ENCODE measurements at places on chromosomes 16 and 17. TPM values are rescaled to one million over a fixed set of nuclear protein-coding genes. Genes with fewer than 3 reads are reported as not detected.
A peak's percentile ranks its signal among the peaks of the same experiment; 100 is the strongest.

- no peak overlapping the region for H3K27ac ChIP-seq
- peaks cover 24% of the 10 kb centered on the region for H3K36me3 ChIP-seq
- no peak overlapping the region for H3K4me3 ChIP-seq
- no peaks in the 10 kb centered on the region for H3K27me3 ChIP-seq
Observed at GRCh38 chr16:70304892-70305448, 6.0 kb downstream of the DDX19B start.

The CDH3 gene
- 97.2 TPM for total RNA-seq

DNA sequence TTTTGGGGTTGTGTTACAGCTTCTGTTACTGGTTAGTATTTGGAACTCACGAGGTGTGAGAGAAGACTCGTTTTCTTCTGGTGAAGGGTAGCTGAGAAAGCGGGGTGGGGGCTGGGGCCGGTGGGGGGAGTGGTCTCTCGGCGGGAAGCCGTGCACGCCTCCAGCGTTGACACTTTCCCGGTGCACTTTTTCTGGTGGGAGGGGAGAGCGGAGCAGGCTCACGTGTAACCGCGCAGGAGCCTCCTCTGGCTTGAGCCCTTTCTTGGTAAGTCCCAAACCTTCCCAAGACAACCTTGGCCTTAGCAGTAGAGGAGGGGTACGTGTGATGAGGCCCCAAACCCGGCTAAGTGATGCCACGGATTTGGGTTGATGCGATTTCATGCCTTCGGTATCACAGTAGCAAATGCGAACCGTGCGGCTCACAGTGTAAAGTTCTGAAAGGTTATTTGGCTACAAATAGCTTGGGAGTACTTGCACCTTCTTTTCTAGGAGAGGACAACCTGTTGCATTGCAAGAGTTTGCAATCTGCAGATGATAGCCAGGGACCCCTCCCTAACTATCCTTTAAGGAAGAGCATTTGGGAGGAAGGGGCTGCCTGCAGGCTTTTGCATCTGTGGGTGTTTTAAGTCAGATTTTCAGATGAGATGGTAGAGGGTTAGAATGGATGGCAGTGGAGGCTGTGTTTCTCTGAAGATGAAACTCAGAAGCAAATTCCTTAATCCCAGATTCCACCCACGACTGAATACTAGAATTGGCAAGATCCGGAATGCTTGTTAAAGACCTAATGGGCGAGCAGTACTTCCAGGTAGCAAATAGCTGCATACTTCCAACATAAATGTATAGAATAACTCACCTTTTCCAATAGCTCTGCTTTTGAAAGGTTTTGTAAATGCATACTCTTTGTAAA, 1.5 kb downstream of the HLF start:
- no peak overlapping the region for H3K27ac ChIP-seq
- peak overlapping the region; percentile 75 for H3K4me3 ChIP-seq
- peak; percentile 54 for DNase-seq
- no peaks in the 10 kb centered on the region for H3K4me1 ChIP-seq
- H3K27me3 ChIP-seq = peaks cover 29% of the 10 kb centered on the region

GRCh38 chr17:2071455-2072281, 16.8 kb downstream of the HIC1 start:
- no peaks in the 10 kb centered on the region for H3K4me1 ChIP-seq
- no peak for DNase-seq
- H3K36me3 ChIP-seq = peaks cover 3% of the 10 kb centered on the region

DNA sequence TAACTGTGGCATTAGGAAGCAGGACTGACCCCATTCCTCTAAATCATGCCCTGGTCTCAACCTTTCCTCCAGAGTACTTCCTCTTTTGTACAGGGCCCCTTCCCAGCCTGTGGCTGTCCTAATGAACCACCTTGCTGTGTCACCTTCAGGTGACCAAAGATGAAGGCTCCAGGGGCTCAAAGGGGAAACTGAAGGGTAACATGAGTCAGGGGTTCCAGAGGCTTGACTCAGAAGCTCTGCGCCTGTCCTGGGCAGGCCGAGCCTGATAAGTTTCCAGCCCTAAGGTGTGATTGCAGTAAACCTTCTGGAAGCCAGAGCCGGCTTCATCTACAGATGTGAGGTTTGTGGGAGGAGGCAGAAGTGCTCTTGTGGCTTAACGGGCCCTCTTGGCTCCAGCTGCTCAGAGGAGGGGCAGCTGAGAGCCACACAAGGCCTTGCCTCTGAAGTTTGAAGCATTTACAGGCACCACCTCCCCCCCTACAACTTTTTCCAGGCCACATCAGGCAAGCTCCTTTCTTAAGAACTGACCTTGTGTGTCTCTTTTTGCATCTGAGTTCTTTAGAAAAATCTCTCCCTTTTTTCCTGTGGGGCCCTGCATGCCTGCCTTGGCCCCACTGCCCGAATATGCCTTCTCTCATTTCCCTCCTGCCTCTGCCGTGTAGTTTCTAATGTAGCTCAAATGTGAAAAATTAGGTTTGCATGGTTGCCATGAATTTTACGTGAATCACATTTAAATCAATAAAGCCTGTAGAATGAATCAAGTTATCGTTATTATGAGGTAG, 149.9 kb downstream of the CLEC16A start:
- no peaks in the 10 kb centered on the region for H3K4me1 ChIP-seq
- H3K4me3 ChIP-seq = no peak overlapping the region
- H3K36me3 ChIP-seq = no peaks in the 10 kb centered on the region
- no peak overlapping the region for H3K27ac ChIP-seq

DNA sequence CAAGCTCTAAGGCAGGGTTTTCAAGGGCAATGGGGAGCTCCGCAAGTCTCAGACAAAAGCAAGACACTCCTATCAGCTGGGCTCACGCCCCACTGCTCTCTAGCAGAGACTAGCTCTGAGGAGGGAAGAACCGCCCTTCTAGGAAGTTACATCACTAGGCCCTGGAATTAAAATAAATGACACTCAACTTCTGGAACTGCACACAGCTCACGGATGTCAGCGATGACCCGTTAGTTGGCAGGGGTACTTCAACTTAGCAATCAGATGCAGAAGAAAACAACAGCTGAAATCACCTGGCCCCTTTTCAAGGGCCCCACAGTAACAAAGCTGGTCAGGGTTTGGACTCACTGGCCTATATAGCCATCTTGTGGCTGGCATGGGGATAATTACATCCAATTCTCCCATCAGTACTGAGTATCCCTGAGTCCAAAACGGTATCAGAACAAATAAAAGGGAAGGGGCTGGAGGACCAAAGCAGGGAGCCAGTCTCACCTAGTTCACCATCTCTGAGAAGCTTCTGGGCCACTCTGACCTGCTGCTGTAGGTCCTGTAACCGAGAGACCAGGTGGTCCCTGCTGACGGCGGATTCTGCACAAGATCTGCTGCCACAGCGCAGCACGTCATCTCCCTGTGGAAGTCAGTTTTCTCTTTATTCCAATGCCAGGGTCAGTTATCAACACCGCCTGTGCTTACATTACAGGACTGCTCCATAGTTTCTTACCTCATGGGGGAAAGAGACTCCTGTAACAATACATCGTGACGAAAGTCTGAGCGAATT, 22.2 kb downstream of the SERPINF1 start:
- peaks cover 78% of the 10 kb centered on the region for H3K36me3 ChIP-seq
- H3K27ac ChIP-seq = no peak overlapping the region

DNA sequence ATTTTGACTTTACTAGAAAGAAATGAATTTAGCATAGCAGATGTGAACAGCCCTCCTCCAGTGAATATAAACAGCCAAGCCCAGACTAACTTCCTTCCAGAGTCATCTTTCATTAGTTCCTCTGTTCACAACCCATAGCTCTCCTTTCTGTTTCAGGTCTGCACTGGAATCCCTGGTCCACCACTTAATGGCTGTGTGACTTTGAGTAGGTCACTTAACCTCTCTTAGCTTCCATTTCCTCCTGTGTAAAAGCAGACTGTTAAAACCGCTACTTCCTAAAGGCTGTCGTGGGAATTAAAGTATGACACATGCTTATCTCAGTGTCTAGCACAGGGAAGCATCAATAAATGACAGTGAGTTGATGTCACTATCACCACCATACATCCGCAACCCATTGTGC, 7.5 kb downstream of the SLC6A4 start:
- DNase-seq = no peak
- H3K4me1 ChIP-seq = no peaks in the 10 kb centered on the region
- H3K4me3 ChIP-seq = no peak overlapping the region

- no peak for DNase-seq
- no peak overlapping the region for H3K4me3 ChIP-seq
- peaks cover 32% of the 10 kb centered on the region for H3K36me3 ChIP-seq
- H3K27ac ChIP-seq = no peak overlapping the region
- no peaks in the 10 kb centered on the region for H3K27me3 ChIP-seq
Observed at GRCh38 chr16:35745191-35745590, 2285.8 kb downstream of the TP53TG3F start.

DNA sequence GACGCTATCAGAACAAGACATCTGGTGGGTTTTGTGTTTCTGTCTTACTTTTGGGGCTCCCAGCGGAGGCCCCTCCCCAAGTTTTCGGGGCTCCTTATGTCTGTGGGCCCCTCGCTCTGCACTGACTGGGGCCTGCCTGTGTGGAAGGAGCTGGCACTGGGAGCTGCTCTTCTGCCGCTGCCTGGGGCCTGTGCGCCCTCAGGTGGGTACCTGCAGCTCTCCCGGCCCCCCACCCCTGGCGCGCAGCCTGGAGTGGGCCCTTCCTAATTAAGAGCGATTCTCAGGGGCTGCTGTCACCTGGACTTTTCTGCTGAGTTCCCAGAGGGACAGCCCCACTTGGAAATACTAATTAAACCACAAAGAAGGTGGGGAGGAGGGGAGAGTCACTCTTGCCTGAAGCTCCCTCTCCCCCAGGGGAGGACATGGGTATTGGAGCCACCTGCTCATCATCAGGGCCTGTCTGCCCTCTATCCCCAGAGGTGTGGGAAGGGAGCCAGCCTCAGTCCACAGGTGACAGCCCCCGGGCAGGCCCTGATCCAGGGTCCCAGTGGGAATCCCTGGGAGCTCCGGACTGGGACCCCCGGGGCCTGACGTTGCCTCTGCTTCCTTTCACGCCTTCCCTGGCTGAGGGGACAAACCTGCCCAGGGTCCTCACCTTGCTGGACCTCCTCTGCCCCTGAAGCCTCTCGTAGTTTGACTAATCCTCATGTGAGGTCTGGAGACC, 36.5 kb downstream of the GSE1 start:
- peaks cover 41% of the 10 kb centered on the region for H3K36me3 ChIP-seq
- H3K4me3 ChIP-seq = no peak overlapping the region
- no peaks in the 10 kb centered on the region for H3K4me1 ChIP-seq
- H3K27me3 ChIP-seq = no peaks in the 10 kb centered on the region
- no peak for DNase-seq
- no peak overlapping the region for H3K27ac ChIP-seq

The CBX1 gene
- total RNA-seq = 155 TPM

- no peak for DNase-seq
- H3K4me3 ChIP-seq = no peak overlapping the region
- no peaks in the 10 kb centered on the region for H3K36me3 ChIP-seq
- no peak overlapping the region for H3K27ac ChIP-seq
- H3K4me1 ChIP-seq = no peaks in the 10 kb centered on the region
Observed at GRCh38 chr17:27544350-27545131, 86.4 kb upstream of the LGALS9 start.

- H3K36me3 ChIP-seq = peaks cover 8% of the 10 kb centered on the region
- H3K4me3 ChIP-seq = no peak overlapping the region
- no peak for DNase-seq
- H3K4me1 ChIP-seq = no peaks in the 10 kb centered on the region
- no peaks in the 10 kb centered on the region for H3K27me3 ChIP-seq
Observed at GRCh38 chr17:13346996-13347762, 254.6 kb downstream of the HS3ST3A1 start.

DNA sequence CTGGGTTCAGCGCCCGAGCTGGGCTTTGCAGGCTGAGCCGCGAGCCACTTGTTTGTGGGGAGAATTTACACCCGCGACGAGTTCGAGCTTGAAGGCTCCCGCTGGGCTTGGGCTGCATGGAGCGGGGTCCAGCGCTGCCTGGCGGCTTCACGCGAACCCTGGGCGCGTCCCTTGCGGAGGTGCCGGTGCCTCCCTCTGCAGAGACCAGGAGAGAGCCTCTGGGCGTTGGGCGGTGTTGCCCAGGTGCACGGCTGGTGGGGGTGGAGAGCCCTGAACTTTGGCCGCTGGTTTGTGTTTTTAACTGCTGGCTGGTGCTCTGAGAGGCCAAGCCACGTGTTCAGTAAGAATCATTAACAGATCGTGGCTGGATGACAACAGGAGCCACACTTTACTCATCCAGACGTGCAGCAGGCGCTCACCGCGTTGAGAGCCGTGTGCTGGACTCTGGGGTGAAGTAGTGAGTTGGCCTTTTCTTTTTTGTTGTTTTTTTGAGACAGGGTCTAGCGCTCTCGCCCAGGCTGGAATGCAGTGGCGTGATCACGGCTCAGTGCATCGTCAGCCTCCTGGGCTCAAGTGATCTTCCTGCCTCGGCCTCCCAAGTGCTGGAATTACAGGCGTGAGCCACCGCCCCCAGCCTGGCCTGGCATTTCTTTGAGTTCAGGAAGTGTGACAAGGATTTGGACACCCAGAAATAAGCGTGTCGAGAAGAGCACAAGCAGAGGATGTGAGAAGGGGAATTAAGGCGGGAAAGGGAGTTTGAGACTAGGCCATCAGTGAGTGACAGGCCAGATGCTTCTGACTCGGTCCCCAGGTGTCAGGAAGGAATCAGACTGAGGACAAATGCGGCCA, 827 bp downstream of the CDK10 start:
- no peak overlapping the region for H3K27ac ChIP-seq
- no peaks in the 10 kb centered on the region for H3K4me1 ChIP-seq
- peaks cover 76% of the 10 kb centered on the region for H3K36me3 ChIP-seq
- peak overlapping the region; percentile 83 for H3K4me3 ChIP-seq
- no peak for DNase-seq
- no peaks in the 10 kb centered on the region for H3K27me3 ChIP-seq

DNA sequence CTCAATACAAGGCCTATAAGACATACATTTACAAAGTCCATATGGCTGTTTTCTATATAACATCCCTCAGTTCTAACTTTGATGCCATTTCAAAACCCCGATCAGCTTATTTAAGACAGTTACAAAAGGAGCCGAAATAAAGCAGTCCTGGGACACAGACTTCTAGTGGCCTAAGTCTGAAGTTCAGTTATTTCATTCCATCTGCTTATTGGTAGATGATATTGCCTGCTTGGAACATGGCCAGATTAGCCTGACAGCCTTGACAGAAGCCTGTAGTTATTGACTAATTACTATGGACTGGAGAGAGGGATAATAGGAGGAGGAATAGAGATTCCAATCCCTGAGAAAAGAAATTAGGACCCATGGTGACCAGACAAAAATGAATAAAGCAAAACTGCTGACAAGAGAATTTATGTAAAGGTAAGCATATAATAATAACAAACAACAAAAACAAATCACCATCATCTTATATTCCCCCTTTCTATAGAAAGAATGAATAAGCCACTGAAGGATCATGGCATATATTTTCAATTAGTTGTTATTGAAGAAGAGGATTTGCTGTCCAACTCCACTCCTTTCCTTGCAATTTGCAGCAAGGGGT, 206.3 kb upstream of the TOM1L1 start:
- no peaks in the 10 kb centered on the region for H3K36me3 ChIP-seq
- DNase-seq = no peak
- no peak overlapping the region for H3K27ac ChIP-seq
- no peaks in the 10 kb centered on the region for H3K27me3 ChIP-seq
- H3K4me1 ChIP-seq = no peaks in the 10 kb centered on the region

DNA sequence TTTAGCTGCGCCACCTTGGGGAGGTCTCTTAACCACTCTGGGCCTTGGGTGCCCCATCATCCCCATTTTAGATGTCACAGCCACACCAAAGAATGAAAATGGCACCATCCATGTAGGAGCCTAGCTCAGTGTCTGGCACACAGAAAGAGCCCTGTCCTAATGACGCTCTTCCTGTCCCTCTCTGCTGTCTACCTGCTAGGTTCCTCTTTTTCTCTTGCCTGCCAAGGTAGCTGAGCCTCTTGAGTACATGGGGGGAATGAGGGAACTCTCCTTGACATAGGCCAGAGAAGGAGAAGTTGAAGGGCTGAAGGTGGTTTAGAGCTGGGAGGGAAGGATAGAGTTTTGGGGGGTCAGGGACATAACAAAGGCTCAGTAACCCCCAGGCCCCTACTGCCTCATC, 1.8 kb downstream of the RUNDC3A start:
- no peak for DNase-seq
- H3K4me1 ChIP-seq = peaks cover 7% of the 10 kb centered on the region
- H3K27me3 ChIP-seq = peaks cover 8% of the 10 kb centered on the region
- no peak overlapping the region for H3K4me3 ChIP-seq
